ENCODE measurements at places on chromosomes 4 and X.
A peak's percentile ranks its signal among the peaks of the same experiment; 100 is the strongest.

GRCh38 chr4:162056990-162057389, 106.8 kb downstream of the FSTL5 start:
- DNase-seq, result no peak

- DNase-seq, result no peak
These were observed 13.4 kb downstream of the TRPC3 start for GRCh38 chr4:121938282-121939092.

DNA sequence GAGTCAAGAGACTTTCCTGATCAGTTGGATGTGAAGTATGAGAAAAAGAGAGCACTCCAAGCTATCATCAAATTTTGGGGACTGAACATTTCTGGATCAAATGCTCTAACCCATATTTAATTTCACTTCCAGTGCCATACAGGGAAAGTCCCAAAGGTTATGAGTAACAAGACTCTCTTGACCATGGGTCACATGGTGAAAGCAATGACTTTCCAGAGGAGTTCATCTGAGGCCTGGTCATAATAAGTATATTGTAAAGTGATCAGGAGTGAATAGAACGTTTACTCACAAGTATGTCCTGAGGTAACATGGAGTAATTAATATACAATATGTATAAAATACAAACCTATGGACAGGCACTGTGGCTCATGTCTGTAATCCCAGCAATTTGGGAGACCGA, 40.7 kb upstream of the ARMCX5 start:
- DNase-seq, result no peak

- DNase-seq, result no peak
These were observed 58.3 kb upstream of the MAGEB2 start for GRCh38 chrX:30156880-30157560.

GRCh38 chr4:74447636-74448233, 2.8 kb downstream of the AREG start:
- no peak for DNase-seq

DNA sequence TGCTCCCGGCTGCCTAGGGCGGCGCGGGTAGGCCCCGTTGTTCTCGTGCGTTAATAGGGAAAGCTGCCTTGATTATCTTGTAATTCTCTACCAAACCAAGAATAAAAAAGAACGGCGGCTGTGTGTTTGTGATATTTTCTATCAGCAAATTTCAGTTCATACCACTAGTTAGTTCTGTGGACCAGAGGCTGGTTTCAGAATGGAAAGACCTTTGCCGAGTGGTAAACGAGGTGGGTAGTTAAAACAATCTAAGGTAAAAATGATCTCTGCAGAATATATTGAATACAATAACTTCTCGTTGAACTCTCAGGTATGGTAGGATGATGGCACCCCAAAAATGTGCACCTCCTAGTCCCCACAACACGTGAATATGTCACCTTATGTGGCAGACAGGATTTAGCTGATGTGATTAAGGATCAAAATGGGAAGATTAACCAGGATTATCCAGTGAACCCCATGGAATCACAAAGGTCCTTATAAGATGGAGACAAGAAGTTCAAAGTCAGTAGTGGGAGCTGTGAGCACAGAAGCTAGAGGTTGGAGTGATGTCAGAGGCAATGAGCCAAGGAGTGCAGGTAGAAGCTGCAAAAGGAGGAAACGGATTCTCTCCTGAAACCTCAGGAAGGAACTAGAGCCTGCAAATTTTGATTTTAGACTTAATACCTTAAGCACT, 574 bp upstream of the CFAP97 start:
- no peak for DNase-seq

- no peak for DNase-seq
These were observed 1500.8 kb upstream of the IGFBP7 start for GRCh38 chr4:58611012-58611411.

- DNase-seq, result no peak
These were observed 695.0 kb upstream of the HS3ST1 start for GRCh38 chr4:12123707-12124106.

GRCh38 chr4:47882228-47882627, 32.2 kb downstream of the NFXL1 start:
- DNase-seq, result no peak

GRCh38 chr4:130478406-130478805, 1382.5 kb downstream of the C4orf33 start:
- no peak for DNase-seq

GRCh38 chr4:19300213-19300612, 951.5 kb upstream of the SLIT2 start:
- no peak for DNase-seq

DNA sequence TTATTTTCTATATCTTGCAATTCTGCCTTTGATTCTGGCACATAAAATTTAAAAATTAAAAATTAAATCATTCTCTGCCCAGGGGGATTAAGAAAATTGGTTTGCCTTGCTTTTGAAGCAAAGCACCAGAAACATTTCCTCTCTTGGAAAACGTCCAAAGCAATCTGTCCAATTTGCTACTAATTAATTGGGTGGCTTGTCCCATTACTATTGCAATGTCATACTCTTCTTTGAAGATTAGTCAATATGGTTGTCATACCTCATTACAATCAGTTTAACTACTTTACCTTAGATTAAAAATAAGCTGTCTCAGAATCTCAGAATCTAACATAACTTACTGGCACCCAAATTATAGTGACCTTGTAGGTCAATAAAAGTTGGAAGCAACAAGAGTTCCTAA, 208.8 kb downstream of the TMA16 start:
- no peak for DNase-seq

DNA sequence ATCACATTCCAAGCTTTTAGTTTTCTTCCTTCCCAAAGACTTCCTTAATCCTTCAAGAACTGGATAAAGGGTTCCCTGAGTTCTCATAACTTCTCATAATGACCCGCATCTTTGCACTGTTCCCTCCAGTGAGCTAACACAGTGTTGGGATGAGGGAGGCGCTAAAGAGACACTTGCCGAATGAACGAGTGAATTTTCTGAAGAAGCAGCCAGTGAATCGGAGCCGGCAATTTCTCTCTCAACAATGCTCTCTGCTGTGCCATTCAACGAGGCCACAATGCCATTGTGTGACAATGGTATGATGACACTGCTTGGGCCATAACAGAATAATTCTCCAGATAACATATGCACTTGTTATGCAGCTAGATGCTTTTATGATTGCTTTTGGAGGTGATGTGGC, 51.4 kb upstream of the ZFP42 start:
- DNase-seq, result no peak

DNA sequence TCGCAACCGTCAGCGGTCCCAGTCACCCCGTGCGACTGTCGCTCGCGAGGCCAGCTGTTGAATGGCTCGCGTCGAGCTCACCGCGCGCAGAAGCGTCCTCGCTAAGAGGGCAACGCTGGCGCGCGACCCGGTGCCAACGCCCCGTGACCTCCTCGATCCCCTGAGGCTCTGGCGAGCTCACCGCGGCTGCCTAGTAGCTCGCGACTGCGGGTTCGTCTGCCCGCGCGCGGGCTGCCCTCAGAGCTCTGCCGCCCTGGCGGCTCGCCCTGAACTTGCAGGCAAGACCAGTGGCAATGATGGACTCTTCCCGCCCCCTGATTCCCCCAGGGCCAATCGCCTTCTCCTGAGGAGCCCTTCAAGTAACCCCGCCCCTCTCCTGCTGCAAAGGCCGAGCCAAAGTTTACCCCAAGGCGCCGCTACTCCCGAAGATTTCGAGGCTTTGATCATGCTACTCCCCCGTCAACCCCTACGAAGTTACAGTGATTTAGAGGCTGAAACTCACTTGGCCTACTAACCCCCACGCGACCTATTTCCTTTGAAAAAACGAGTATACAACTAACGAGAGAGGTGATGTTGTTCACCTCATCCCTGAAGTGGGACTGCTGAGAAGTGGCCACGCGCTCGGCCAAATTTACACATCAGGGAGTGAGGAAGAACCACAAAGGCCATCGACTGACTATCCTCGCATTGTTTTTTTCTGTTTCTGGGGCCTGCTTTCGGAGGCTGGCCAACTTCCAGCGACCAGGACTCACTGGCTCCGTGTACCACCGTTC, 37.5 kb downstream of the PGRMC1 start:
- DNase-seq, result peak; percentile 25

DNA sequence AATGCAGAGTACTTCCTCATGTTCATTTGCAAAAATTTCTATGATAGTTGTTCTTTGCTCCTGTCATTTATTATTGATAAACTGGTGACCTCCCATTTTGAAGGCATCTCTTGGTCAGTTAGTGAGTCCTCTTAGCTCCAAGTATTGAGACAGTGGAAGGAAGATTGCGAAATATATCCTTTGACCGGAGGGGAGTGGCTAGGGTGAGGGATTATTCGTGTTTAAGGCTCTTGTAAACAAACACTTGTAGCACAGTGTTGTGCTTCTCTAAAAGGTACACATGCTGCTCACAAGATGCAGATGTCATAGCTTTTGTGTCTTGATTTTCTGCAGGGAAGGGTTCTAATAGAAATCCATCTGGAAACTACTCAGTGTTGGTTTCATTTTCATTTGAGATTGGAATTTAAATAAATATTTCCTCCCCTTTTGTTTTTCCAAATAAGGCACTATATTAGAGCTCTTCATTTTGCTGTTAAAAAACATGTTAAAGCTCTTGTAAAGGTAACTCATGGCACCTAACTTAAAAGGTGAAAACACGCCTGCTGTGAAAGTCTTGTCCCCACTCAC, 21.8 kb downstream of the TXLNG start:
- DNase-seq, result no peak

Data from activated CD4-positive, alpha-beta T cell treated with anti-CD3 and anti-CD28 coated beads, Interleukin-2, amount 50 U/mL, for 4 hours (primary cell).